ENCODE measurements at places on chromosomes 1 and 21. TPM values are rescaled to one million over a fixed set of nuclear protein-coding genes. Genes with fewer than 3 reads are reported as not detected.

DNA sequence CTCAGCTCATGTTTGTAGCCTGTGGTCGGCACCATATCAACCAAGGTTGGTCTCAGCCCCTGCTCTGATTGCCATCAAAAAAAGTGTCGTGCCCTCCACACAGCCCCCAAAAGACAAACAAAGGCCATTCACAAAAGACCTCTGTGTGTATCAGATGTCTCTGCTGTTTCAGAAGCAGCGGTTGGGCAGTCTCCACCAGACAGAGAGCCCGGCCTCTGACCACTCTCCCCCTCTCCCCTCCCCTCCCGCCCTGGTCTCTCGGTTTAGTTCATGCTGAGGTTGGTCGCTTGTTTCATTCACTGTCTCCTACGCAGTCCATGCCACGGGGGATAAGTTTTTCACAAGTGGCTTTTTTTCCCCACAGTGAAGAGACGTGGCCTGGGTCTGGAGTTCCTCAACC is 27.1 kb downstream of the ACTA1 start:
- DNase-seq: no peak

Gene ALG14
- 1.3 TPM for polyA plus RNA-seq

- DNase-seq: no peak
Measured at GRCh38 chr1:89198081-89198480, 661 bp downstream of the GBP4 start.

Gene APCS
- polyA plus RNA-seq: 4.0 TPM

Gene S100A1
- polyA plus RNA-seq: 7.9 TPM

Gene ARHGEF11
- polyA plus RNA-seq: 15.1 TPM

- DNase-seq: no peak
Measured at GRCh38 chr1:145717833-145718232, 1.5 kb upstream of the CD160 start.

GRCh38 chr1:180160357-180160756 is 5.7 kb downstream of the QSOX1 start:
- no peak for DNase-seq

DNA sequence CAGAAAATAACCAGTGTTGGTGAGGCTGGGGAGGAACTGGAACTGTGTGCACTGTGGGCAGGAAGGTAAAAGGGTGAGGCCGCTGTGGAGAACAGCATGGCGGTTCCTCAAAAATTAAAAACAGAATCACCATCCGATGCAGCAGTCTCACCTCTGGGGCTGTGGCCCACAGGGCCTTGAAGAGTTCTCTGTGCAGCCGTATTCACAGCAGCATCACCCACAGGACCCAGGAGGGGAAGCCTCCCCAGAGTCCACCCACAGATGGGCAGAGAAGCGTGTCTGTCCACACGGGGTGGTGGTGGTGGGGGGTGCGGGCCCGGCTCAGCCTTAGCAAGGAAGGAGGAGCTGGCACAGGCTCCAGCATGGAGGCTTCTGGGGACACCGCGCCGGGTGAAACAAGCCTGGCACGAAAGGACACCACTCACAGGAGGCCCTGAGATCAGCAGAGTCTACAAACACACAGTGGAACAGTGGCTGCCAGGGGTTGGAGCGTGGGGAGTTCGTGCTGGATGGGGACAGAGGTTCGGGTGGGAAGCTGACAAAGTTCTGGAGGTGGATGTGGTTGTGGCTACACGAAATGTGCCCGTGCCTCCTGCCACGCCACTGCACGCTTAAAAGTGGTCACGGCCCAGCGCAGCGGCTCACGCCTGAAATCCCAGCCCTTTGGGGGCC is 11.5 kb downstream of the MORN1 start:
- no peak for DNase-seq

- DNase-seq: no peak
Measured at GRCh38 chr21:21436012-21436534, 437.9 kb downstream of the NCAM2 start.

- DNase-seq: no peak
Measured at GRCh38 chr1:205205055-205205454, 6.4 kb downstream of the DSTYK start.

- DNase-seq: no peak
Measured at GRCh38 chr1:24713176-24713575, 32.1 kb upstream of the CLIC4 start.

Gene HSPA6
- polyA plus RNA-seq: 3.4 TPM

- DNase-seq: peak; percentile 88
Measured at GRCh38 chr1:209674957-209675564, at the start of gene G0S2. Gene G0S2, plus strand, starts transcription at chr1:209675412. Its CDS starts 273 bp downstream, at chr1:209675685.

GRCh38 chr1:179105393-179105792 is 23.5 kb downstream of the TOR3A start:
- no peak for DNase-seq

GRCh38 chr1:165484532-165484931 is 39.6 kb upstream of the RXRG start:
- no peak for DNase-seq

- no peak for DNase-seq
Measured at GRCh38 chr1:232244426-232244825, 385.5 kb downstream of the SIPA1L2 start.

GRCh38 chr1:212962509-212962908 is 12.2 kb downstream of the VASH2 start:
- no peak for DNase-seq

- no peak for DNase-seq
Measured at GRCh38 chr1:84846387-84846786, 46.6 kb downstream of the LPAR3 start.

Gene VAMP3
- 15.1 TPM for polyA plus RNA-seq

- DNase-seq: no peak
Measured at GRCh38 chr21:35239811-35240219, 190.7 kb upstream of the RUNX1 start.

DNA sequence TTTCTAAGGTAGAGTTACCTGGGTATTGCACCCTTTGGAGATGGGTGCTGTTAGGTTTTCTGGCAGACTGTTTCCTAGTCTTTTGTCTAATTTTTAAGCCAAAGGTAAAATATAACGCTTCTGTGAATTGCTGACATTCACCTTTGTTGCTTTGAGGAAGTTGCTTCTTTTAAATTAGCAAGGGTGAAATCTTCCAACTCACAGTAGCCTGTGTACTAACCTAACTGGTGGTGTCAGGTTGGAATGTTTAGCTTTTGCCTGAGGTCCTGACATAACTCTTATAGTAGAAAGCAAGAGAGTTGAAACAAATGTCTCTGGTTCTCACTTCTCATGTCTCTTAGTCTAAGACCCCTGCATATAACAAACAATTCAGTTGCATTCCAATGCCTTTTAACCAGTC is 61.1 kb upstream of the LPGAT1 start:
- no peak for DNase-seq

Gene ITGB3BP
- polyA plus RNA-seq: 18.0 TPM

GRCh38 chr1:9455487-9456234 is 83.6 kb upstream of the SLC25A33 start:
- DNase-seq: peak; percentile 70

- no peak for DNase-seq
Measured at GRCh38 chr1:77175230-77175844, 43.9 kb downstream of the PIGK start.

DNA sequence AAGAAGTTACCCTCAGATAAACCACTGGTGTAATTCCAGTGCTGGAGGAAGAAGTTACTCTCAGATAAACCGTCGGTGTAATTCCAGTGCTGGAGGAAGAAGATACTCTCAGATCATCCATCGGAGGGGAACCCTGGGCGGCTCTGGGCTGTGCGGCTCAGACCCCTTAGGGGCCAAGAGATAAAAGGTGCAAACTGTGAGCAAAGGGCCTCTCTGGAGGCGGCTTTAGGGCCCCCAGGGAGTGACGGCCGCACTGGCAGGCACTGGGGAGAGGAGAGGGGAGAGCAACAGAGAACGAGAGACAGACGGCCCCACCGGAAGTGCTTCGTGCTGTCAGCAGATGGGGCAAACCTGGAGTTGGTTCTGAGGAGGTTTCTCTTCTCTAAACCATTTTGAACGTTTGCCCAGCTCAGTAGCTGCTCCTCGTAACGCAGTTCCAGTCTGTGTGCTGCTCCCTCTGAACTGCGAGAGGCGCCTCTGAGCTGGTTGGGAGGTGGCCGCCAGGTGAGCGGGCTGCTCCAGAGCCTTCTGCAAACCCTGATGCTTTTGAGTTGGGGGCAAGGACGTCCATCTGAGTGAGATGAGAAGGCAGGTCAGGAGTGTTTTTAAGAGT is 62.6 kb upstream of the COL6A1 start:
- DNase-seq: no peak

- DNase-seq: no peak
Measured at GRCh38 chr1:41481109-41481775, 3.2 kb downstream of the EDN2 start.

DNA sequence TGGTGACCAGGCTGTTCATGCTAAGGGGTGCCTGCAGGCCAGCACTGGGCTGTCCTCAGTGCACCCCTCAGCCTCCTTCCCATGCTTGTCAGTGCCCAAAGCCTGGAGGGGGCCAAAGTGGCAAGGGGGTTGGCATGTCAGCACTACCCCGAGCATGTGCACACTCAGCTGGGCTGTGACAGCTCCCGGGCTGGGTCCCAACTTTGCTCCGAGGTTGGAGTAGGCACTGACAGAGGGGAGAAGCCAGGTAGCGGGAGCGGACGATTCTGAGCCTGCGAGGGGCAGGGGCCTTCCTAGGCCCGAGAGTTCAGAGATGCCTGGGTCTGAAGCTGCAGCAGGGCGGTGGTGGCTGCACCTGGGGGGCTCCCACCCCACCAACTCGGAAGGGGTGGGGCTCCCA is 119.0 kb downstream of the MAST2 start:
- no peak for DNase-seq

Gene CRABP2
- 3.3 TPM for polyA plus RNA-seq

DNA sequence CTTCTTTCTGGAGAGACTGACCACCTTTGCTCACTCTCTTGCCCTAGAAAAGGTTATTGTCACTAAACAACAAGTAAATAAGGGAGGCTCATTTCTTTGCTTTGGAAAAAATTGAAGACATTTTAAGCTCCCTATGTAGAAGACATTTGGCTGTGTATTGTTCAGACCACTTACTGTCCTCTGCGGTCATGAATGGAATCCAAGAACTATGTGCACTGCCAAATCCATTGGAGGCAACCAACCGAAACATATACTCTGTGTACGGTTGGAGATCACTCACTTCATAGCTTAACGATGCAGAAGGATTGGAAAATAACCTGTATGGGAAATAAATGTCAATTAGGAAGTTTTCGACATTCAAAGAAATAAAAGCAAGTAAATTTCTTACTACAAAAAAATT is 332.8 kb downstream of the KCTD3 start:
- no peak for DNase-seq

Gene TAF12
- polyA plus RNA-seq: 12.7 TPM

DNA sequence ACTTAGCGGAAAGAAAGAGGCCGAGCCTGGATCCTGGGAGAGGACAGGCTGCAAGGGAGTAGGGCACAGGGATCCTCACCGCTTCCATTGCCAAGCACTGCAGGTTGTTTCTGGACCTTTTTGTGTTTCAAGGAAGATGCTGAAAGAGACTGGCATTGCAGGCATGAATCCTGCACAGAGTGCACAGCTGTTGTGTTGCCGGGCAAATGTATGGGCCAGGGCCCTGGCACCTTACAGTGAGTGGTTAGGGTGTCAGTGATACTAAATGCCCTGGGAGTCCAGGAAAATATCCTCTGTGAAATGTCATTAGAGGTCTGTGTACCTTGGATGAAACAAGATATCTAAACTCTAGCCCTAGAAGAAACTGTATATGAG is 145.5 kb upstream of the FGGY start:
- DNase-seq: no peak

DNA sequence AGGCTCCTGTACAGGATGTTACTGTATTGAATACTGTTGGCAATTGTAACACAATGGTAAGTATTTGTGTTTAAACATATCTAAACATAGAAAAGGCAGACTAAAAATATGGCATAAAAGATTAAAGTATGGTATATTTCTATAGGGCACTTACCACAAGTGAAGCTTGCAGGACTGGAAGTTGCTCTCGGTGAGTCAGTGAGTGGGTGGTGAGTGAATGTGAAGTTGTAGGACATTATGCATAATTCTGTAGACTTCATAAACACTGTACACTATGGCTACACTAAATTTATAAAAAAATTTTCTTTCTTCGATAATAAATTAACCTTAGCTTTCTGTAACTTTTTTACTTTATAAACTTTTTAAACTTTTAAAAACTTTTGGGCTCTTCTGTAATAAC is 13.7 kb upstream of the TRIM62 start:
- no peak for DNase-seq

Gene KCNE1
- polyA plus RNA-seq: 0.05 TPM

Gene CFHR3
- 0.15 TPM for polyA plus RNA-seq

- no peak for DNase-seq
Measured at GRCh38 chr1:81998165-81998564, 197.4 kb downstream of the ADGRL2 start.

- DNase-seq: no peak
Measured at GRCh38 chr1:8962812-8963530, 17.3 kb downstream of the CA6 start.

Gene USH2A
- polyA plus RNA-seq: 0.04 TPM

DNA sequence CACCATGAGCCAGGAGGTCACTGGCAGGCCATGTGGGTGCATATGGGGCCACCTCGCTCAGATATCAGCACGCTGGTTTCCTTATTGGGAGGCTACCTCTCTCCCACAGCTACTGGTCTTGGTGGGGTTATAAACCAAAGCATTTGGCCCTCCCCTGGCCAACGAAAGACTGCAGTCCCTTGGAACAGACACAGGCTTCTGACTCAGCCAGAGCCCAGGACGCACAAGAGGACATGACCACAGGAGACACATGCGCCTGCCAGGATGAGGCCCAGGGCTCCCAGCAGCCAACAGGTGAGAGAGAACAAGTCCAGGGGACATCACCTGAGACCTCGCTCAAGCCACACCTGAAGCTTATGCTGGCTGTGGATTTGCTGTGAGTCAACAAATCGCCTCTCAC is 13.8 kb downstream of the NPHP4 start:
- peak; percentile 41 for DNase-seq

- peak; percentile 96 for DNase-seq
Measured at GRCh38 chr1:155277070-155277901, at the start of gene HCN3. Gene HCN3, plus strand, starts transcription at chr1:155277463. Its CDS starts 128 bp downstream, at chr1:155277591.

DNA sequence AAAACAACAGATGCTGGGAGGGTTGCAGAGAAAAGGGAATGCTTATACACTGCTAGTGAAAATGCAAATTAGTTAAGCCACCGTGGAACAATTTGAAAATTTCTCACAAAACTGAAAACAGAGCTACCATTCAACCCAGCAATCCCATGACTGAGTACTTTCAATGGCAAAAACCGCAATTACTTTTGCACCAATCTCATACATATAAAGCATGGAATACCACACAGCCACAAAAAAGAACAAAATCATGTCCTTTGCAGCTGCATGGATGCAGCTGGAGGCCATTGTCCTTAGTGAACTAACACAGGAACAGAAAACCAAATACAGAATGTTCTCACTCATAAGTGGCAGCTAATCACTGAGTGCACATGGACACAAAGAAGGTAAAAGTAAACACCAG is 6.3 kb upstream of the OR2T8 start:
- DNase-seq: no peak

Data from pancreas (tissue), 10 donors.